ENCODE measurements at places on chromosomes 12 and 14.

DNA sequence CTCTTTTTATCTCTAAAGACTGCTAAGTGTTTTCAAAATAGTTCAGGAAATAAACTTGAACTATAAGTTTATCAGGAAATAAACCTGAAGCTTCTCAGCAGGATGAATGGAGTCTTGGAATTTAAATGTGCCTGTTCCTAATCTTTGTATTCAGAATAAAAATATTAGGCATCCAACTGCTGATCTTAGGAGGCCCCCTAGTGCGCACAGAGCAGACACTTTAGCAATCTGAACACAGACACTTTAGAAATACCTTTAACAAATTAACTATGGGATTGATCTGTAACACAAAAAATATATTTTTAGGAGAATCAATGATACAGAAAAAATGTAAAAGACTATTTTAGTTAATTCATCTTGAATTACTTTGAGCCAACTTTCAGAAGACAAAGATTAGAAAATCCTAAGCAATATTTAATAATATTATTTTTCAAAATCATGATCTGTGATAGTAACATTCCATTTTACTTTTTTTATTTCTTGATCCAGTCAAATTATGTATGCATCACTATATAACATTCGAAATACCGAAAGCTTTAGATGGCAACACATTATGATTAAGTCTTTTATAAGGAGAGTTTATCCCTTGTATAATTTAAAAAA, 80.9 kb downstream of the SLC41A2 start:
- DNase-seq, result no peak

DNA sequence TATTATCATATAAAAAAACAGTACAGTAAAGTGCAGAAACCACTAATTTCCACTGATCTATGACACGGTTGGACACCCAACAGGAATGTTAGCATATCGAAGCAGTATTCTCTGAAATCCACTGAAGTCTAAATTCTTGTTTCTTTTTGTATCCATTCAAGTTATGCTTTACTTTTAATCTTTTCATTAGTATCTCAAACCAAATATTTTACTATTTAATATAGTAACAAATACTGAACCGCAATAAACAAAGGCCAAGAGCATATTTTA, 41.1 kb downstream of the ATXN2 start:
- no peak for DNase-seq

DNA sequence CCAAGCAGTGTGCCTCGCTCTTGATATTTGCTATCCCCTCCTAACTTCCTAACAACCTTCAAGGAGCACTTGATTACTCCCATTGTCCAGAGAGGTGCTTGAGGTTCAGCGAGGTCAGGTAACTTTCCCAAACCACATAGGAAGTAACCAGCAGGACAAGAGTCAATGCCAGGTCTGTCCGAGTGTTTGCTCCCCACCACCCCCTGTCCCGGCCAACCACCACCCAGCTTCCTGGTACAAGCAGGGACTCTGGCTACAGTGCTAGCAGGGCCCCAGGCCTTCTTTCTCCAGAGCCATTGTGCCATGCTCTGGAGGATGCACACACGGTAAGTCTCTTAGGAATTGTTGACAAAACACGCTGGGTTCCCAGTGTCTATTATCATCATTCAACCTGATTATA, 49.2 kb downstream of the SYNE3 start:
- DNase-seq, result no peak

DNA sequence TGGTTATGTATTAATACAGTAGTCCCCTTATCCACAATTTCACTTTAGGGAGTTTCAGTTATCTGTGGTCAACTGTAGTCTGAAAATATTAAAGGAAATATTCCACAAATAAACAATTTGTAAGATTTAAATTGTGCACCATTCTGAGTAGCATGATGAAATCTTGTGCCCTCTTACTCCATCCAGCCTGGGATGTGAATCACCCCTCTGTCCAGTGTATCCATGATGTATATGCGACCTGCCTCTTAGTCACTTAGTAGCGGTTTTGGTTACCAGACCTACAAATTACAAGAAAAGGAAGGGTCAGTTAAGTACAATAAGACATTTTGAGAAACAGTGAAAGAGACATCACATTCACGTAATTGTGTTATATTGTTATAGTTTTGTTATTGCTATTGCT, 39.9 kb upstream of the MDGA2 start:
- no peak for DNase-seq

- no peak for DNase-seq
These were observed 28.2 kb upstream of the ARID2 start for GRCh38 chr12:45701296-45701695.

DNA sequence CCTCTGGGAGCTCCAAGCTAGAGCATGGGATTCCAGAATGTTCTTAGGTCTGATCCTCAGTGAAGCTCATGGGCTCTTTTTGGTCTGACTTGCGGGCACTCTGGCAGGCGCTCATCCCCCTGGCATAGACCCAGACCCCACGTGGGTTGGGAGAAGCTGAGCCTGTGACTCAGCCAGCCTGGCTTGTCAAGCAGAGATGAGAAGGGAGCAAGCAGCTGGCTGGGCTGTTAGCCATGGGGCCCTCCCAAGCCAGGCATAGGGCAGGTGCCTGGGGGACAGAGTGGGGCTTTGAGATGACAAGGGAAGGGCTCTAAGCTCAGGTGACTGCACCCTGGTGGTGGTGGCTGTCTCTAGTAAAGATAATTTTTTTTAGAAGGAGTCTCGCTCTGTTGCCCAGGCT, 80.3 kb upstream of the NOS1 start:
- DNase-seq, result no peak

DNA sequence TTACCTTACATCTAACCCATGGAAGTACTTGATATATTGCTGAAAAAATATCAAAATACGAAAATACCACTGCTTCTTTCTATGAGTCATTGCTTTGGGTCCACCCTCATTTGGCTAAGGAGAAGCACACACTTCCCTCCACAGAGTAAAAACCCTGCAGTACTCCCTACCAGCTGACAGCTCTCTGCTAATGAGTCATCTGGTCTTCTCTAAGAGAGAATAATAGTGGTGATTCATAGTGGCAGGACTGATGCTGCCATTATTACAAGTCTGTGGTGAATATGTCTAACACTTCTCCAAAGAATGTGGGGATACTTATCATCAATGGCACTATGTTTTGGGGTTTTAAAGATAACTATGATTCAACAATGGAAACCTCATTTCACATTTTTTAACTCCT, 90.7 kb downstream of the PPFIA2 start:
- no peak for DNase-seq

DNA sequence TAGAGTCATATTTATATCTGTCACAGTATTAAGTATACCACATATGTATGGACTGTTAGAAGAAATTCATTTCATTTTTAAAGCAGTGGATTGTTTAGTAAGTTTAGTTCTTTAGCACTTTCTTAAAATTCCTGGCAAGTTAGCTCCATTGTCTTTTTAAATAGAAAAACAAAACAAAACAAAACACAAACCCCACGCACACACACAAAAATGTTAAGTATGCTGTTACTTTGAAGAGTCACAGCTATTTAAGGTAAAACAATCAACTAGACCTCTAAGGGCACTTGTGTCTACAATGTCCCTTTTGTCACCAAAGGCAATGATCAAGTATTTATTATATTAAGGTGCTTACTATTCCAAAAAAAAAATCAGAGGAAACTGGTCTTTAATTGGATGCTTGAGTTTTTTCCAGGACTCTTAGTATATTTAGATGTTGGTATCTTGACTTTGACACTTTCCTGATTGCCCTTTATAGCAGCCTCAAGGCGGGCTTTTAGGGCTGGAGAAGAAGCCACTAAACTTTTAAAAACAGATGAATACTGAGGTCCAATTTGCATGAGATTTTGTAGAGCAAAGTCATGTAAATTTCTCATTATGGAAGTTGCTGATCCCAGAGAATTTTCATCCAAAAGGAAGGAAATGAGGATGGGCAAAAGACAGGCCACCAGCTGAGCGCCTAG, 85.5 kb upstream of the HECTD1 start:
- DNase-seq, result no peak

DNA sequence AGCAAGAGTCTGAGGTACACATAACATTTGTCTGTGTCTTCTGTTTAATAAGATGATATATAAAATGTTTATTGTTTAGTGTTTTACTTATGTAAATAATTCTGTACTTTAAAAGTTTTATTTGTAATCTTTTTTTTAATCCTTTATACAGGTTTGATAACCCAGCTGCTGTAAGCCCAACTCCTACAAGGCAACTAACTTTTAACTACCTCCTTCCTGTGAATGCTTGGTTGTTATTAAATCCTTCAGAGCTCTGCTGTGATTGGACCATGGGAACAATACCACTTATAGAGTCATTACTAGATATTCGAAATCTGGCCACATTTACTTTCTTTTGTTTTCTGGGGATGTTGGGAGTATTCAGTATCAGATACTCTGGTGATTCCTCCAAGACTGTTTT, 24.1 kb downstream of the TMTC3 start:
- no peak for DNase-seq

DNA sequence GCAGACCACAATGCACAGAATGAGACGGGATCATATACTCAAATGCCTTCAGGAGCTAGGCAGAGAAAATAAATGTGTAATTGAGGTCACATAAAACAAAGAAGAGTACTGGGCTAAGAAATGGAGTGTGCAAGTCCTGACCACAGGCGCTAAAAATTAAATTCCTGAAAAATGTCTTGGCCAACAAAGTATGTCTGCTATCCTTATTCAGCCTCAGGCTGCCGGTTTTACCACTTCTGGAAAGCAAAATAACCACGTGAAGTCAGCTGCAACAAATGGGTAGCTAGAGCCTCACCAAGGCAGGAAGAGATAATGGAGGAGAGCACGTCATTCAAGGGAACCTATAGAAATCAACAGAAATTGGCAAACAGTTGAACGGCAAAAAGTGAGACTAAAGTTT, 3.1 kb downstream of the PYGL start:
- no peak for DNase-seq

GRCh38 chr12:31931796-31932715, 27.2 kb upstream of the RESF1 start:
- no peak for DNase-seq
